HL-60 (cell line): ENCODE measurements at places on chromosomes 16 and 17.

DNA sequence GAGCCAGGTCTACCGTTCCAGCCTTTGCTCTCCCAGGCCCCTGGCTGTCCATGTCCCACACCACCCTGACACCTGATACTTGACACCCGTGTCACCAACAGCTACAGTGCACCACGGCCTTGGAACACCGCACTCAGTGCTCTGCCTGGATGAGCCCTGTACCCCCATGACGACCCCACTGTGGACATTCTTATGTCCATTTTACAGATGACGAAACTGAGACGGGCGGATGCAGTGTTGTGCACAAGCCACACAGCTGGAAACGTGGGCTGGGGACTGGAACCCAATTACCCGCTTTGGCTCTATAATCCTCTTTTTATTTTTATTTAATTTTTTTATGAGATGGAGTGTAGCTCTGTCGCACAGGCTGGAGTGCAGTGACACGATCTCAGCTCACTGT lies 83.6 kb upstream of the CBX4 start:
- no peak for DNase-seq

GRCh38 chr16:19607616-19608280 lies 52.2 kb downstream of the VPS35L start:
- DNase-seq, result no peak

GRCh38 chr16:3038896-3039295 lies 2.2 kb upstream of the BICDL2 start:
- no peak for DNase-seq

DNA sequence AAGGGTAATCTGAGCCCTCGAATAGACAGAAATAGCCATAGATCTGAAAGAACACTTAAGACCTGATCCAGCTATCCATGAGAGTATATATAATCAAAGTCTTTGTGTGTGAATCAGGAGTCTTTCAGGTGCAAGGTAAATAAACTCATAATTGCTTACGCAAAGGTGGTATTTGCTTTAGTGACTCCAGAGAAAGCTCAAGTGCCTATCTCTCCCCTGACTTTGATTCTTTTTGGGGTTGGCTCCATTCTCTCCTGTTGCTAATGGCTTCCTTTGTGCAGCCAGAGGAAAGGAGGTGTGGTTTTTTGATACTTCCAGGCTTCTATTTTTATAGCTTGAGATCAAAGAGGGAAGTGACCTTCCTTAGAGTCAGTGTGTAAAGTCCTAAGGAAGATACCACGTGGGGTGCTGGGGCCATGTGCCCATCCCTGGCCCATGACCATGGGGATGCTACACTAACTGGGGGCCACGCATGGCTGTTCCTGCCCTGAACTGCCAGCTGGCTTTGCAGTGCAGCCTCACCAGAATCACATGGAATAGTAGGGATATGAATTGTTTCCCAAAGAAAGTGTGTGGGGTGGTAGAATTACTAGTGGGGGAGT lies 45.8 kb downstream of the TENT4B start:
- DNase-seq, result no peak

DNA sequence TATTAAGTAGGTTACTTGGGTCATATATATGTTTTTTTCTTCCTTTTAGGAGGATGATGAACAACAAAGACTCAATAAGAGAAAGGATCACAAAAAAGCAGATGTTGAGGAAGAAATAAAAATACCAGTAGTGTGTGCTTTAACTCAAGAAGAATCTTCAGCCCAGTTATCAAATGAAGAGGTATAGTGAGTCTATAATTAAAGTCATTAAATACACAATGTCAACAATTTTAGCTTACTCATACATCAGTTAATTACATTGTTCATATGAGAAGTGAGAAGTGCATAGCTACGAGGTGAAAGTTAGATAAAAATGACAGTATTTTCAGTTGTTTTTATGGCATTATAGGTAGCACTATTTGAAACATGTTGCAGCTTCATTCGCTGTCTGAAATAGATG lies 65.2 kb downstream of the NUP88 start:
- no peak for DNase-seq

- no peak for DNase-seq
Measured at GRCh38 chr17:37458805-37459204, 30.9 kb upstream of the DUSP14 start.

GRCh38 chr17:34842235-34842634 lies 119.0 kb downstream of the CCT6B start:
- DNase-seq, result no peak

GRCh38 chr17:63706336-63707082 lies 6.6 kb upstream of the LIMD2 start:
- no peak for DNase-seq

- no peak for DNase-seq
Measured at GRCh38 chr16:65895906-65896305, 470.6 kb upstream of the CDH5 start.

- no peak for DNase-seq
Measured at GRCh38 chr17:69147460-69147859, 5.8 kb upstream of the ABCA6 start.

GRCh38 chr17:17384291-17384615 lies 81.1 kb downstream of the NT5M start:
- no peak for DNase-seq

GRCh38 chr17:77999413-78000173 lies 41.1 kb downstream of the TNRC6C start:
- DNase-seq, result peak; percentile 73

DNA sequence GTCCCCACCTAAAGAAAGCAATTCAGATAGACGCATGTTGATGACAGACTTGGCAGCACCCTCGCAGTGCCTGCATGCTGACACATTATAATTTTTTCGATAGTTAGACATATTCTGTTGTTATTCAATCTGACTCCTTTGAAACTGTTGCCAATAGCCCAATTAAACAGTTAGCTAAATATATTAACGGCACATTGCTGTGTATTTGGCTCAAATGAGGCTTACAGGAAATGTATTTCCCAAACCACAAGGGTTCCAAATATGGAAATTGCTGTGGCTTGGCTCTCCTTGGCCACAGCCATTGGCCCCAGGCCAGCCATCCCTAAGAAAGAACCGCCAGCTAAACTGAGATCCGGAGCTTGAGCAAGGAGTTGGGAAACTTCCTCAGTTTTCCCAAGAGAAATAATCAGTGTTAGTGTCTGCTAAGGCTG lies 31.1 kb downstream of the C16orf82 start:
- DNase-seq, result no peak

- no peak for DNase-seq
Measured at GRCh38 chr17:75108193-75108592, 1.6 kb upstream of the ARMC7 start.

DNA sequence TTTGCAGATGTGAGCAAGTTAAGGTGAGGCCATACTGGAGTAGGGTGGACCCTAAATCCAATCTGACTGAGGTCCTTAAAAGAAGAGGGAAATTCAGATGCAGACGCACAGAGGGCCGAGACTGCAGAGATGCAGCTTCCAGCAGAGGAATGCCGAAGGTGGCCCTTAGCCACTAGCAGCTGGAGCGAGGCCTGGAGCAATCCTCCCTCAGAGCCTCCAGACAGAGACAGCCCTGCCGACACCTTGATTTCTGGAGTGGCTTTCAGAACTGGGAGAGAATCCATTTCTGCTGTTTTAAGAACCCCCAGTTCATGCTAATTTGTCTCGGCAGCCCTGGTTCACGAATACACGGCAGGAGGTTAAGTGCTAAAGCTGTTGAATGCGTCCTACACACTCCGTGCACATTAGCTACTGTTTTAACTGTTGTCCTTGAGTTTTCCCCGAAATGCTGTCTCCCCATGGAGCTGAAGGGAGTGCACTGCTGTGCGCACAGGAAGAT lies 135.5 kb downstream of the IRF8 start:
- no peak for DNase-seq

GRCh38 chr17:64781014-64781756 lies 119.1 kb upstream of the SMURF2 start:
- peak; percentile 90 for DNase-seq

- DNase-seq, result no peak
Measured at GRCh38 chr17:32586666-32587065, 99.9 kb downstream of the CDK5R1 start.

- no peak for DNase-seq
Measured at GRCh38 chr16:49593424-49594040, 219.9 kb downstream of the C16orf78 start.

GRCh38 chr17:76524598-76525512 lies 12.7 kb downstream of the CYGB start:
- DNase-seq, result no peak

GRCh38 chr17:30558686-30559545 lies 81.7 kb downstream of the GOSR1 start:
- DNase-seq, result no peak

DNA sequence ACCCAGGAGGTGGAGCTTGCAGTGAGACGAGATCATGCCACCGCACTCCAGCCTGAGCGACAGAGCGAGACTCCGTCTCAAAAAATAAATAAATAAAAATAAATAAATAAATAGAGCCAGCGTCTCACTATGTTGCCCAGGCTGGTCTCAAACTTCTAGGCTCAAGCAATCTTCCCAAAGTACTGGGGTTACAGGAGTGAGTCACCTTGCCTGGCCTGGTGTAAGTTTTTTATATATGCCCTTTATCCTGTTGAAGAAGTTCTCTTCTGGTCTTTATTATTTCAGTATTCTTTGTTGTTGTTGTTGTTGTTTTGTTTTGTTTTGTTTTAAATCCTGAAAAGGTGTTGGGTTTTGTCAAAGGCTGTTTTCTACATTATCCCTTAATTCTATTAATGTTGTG lies 30.1 kb upstream of the ABCC1 start:
- no peak for DNase-seq

GRCh38 chr16:19884611-19885450 lies at the start of gene GPRC5B:
TSS of gene GPRC5B (minus strand) at chr16:19884848. CDS start at chr16:19872845, 12,003 bp downstream.
- peak; percentile 30 for DNase-seq

GRCh38 chr17:28999206-28999605 lies 6.6 kb downstream of the SEZ6 start:
- DNase-seq, result no peak

DNA sequence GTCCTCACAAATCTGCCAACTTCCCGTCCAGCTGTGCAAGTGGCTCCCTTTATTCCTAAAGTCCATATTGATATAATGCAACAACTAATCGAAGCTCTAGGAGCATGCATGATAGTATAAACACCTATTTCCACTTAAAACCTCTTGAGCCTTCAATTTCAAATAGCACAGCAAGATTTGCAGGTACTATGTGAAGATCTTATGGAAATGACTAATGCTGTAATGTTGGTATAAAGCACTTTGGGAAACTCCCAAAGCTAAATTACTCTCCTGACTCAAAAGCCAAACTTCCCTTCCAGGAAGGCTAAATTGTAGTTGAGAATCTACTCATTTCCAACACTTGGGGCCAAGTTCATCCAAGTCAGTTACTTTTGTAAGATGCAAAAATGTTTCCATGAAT lies 287.6 kb upstream of the CDH11 start:
- no peak for DNase-seq

GRCh38 chr16:68823401-68824135 lies 19.8 kb upstream of the TANGO6 start:
- no peak for DNase-seq

GRCh38 chr16:79012671-79013434 lies 587.7 kb downstream of the MAF start:
- DNase-seq, result no peak

GRCh38 chr16:12002447-12003006 lies 26.0 kb downstream of the SNX29 start:
- DNase-seq, result no peak

GRCh38 chr16:28110479-28110878 lies 47.0 kb upstream of the GSG1L start:
- DNase-seq, result peak; percentile 82
